NCI-H2171 (cell line): ENCODE measurements at places on chromosomes 3 and 15.

GRCh38 chr15:76168237-76168984 is 108.6 kb downstream of the TMEM266 start:
- DNase-seq, result peak; percentile 65

DNA sequence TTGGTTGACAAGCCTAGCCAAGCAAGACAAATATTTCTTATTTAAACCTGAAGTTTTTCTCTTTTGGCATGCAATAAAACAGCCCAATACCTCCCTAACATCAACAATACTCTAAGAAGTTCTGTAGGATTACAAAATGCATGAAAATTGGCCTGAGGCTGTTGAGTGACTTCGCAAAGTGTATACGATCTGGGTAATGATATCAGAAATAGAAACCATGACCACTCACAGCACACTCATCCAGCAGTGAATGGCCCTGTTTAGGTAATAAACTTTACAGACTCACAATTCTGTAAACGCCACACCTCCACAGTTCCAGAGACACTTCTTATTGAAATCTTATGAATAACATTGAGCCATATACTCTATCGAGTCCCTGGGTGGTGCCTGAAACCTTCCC is 83.0 kb upstream of the NAALADL2 start:
- DNase-seq, result no peak

- no peak for DNase-seq
These were observed 239.6 kb downstream of the GBE1 start for GRCh38 chr3:81521855-81522254.

DNA sequence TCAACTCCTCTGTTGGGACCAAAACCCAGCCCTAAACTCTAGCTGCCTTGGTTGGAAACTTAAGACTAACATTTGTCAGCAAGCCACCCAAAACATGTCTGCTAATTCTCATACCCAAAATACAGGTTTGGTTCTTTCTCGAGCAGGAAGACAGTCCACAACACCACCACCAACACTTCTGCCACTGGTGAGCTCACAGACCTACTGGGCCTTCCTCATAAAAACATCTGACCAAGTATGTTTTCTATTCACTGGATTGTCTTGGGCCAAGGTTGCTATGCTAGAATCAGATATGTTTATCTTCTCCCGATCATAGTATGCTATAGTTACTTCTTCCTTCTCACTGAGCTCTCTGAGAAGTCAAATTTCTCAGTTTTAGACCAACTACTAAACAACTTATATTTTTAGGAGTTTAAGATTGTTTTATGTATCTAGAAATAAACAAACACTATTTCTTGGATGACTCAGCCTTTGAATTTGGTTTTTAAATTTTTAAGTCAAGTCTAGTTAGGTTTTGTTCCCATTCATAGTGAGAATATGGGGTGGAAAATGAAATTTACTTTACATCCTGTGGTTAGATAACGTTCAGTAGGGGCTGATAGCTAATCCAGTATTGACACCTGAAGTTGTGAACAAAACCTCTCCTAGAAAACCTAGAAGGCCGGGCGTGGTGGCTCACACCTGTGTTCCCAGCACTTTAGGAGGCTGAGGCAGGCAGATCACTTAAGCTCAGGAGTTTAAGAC is 360.5 kb downstream of the RSL24D1 start:
- DNase-seq, result no peak

GRCh38 chr15:95162967-95163531 is 931.7 kb downstream of the MCTP2 start:
- DNase-seq, result no peak

GRCh38 chr3:126340081-126340511 is 17.1 kb downstream of the KLF15 start:
- no peak for DNase-seq

GRCh38 chr3:18011387-18011786 is 269.0 kb upstream of the TBC1D5 start:
- no peak for DNase-seq

DNA sequence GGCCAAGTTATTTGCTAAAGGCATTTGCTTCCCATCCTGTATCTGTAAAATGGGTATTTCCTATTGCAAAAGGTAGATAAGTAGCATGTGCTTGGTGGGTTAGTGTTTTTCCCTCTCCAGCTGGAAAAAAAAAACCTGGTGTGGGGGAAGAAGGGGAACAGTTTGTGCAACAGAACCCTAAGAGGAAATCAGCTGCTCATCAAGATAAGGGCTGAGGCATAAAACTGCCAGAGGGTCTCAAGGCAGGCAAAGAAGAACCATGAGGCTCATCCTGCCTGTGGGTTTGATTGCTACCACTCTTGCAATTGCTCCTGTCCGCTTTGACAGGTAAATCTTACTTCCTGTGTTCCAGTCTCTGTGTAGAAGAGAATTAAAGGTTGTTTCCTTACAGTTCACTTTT is at the start of gene CPA3:
TSS of gene CPA3 (plus strand) at position 248 of the 400 bp plus-strand sequence. CDS start at position 260, 12 bp downstream.
- no peak for DNase-seq

DNA sequence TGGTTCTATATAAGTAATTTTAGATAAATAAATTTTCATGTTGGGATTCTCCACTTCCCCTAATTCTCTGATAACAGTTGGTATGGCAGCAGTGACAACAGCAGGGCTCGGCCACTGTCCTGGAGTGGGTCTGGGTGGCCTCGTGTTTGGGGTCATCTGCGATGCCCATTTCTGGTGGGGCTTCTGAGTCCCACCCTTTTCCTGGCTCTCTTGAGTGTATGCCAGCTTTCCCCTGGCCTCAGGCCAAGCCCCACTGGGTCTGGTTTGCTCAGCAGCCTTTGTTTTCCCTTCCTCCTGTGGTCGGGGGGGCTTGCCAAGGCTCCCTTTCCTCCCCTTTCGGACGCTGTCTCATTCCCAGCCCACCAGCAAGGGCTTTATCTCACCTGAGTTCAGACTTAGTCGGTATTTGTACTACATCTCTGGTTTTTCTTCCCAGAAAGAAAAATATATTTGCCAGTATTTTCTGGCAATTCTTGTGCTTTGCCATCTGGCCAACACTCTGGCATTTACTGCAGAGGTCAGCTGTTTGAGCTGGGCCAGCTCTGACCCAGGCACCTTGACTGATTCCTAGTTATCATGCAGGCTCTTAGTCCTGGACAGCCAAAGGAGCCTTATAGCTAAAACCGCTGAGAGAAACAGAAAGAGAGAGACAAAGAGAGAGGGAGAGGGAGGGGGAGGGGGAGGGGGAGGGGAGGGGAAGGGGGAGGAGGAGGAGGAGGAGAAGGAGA is 35.2 kb downstream of the MYZAP start:
- no peak for DNase-seq

DNA sequence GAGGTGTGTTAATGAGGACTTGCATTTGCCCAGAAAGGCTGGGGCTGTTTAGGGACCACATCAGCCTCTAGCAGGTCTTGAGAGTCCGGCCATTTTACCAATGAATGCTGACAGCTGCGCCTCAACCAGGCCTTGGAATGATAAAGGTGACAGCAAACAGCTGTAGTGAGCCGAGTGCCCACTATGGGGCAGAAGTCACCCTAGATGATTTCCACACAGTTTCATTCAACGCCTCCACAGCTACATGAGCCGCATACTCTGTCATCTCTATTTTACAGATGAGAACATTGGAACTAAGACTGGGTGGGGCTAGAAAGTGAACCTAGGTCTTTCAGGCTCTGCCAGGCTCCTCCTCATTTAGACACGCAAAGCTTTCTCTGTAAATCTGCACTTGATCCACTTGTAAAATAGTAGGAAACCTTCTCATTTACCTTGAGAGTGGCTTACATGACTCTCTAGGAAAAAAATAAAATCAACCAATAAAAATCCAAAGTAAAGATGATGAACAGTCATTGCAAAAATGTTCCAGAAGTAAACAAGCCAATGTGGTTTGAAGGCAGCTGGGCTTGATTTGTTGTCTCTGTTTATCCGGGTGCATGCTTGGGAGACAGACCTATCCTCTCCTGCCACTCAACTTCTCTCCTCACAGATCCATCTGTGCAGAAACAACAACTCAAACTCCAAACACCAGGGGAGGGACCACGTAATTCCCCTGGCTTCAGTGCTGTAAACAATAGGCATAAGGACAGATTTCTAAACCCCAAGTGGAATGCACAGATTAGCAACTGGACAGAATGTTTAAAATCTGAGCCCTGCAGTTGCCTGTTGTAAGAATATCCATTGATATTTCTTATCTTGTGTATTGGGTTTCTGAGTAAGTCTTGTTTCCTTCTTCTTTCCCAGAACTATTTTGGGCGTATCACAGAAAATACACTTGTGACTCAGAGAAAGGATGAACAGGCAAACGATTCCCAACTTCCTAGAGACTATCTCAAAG is 31.5 kb upstream of the LDHAL6B start:
- DNase-seq, result peak; percentile 69

- no peak for DNase-seq
These were observed 66.9 kb downstream of the RNF13 start for GRCh38 chr3:149879872-149880271.

- no peak for DNase-seq
These were observed 31.4 kb downstream of the GPD1L start for GRCh38 chr3:32137870-32138269.

GRCh38 chr3:126982126-126982470 is 817 bp upstream of the PLXNA1 start:
- no peak for DNase-seq

- DNase-seq, result no peak
These were observed 42.0 kb downstream of the AGTR1 start for GRCh38 chr3:148739720-148740119.

- DNase-seq, result no peak
These were observed 5.6 kb upstream of the ISLR2 start for GRCh38 chr15:74124759-74125158.

- no peak for DNase-seq
These were observed 2.8 kb downstream of the ABHD2 start for GRCh38 chr15:89090791-89091626.

DNA sequence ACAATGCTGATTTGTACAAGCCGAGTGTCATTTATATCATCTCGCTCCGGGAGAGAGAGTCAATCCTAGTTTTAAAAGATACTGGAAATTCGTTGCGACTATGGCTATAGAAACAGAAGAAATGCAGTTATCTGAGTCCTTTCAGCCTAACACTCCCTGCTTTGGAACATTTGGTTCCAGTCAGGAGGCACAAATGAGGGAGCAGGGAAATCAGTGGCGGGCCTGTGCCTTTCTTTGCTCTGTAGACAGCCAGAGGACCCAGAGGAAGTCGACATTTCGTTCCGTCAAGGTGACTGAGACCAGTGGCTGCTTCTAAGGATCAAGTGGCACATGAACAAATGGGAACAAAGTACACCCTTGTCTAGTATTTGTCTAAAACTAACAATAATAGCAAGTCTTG is 745 bp upstream of the RIOX2 start:
- no peak for DNase-seq

- no peak for DNase-seq
These were observed 75.4 kb upstream of the SLC6A1 start for GRCh38 chr3:10917176-10917575.

DNA sequence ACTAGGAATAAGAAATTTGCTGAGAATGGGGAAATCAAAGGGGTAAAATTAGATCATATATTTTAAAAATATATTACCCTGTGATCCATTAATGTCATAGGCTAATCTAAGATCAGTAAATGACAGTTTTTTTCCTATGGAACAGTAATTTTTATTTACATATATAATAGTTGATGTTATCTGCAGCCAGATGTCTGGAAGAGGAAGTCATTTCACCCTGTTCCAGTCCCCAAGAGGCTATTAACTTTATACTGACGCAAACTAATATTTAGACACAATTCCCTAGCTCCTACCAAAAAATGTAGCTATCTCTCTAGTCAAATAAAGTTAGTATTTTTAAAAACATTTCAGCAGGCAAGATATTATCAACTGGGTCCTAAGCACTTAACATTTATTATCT is 558.0 kb downstream of the MECOM start:
- no peak for DNase-seq

GRCh38 chr15:51887887-51888592 is 58.6 kb downstream of the TMOD3 start:
- no peak for DNase-seq

GRCh38 chr3:55959471-55960080 is 472.5 kb upstream of the WNT5A start:
- DNase-seq, result no peak

- no peak for DNase-seq
These were observed 101.4 kb downstream of the PIK3R4 start for GRCh38 chr3:130645261-130645660.

DNA sequence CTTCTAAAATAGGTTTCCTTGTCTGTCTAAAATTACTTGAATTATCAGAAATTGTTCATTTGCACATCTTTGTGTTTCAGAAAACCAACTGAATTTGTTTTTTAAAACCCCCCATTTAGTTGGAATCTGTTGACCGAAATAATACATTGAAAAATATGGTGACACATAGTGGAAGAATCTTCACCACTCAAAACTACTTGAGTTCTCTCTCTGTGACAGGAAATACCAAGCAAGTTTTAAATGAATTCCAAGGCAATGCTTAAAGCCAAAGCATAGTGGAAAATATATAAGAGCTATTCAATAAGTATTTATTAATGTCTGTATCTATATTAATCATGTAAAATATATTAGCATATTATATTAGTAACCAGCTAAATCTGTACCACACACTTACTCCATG is 224.9 kb upstream of the COL8A1 start:
- DNase-seq, result no peak

DNA sequence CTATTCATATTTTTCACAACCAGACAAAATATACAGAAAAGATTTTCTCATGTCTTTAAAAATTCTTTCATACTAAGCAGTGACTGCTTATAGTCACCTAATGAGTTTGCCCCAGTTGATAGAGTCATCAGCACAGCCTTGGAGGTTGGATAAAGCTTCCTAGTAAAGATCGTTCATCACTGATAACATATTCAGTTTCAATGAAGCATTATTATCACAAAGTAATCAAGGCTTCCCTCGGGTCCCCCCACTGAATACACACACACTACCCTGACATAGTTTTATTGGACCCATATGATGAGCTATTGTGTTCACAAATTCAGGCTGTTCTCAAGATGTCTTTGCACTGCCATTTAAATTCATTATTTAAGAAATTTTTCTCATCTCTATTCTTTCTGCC is 297.8 kb downstream of the KCNH8 start:
- DNase-seq, result no peak

DNA sequence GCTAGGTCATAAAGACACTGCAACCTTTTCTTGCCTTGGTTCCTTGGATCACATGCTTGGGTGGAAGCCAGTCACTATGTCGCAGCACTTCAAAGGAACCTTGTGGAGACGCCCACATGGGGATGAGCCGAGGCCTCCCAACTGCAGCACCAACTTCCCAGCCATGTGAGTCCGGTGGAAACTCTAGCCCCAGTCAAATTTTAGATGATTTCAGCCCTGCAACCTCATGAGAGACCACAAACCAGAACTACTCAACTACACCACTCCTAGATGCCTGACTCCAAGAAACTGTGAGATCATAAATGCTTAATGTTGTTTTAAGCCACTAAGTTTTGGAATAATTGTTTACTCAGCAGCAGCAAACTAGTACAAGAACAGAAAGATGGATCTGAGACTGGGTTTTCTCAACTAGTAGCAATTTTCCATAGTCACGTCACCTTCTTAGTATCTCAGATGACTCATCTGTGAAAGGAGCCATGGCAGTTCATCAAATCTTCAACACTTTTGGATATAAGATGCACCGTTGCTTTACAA is 86.5 kb downstream of the MB21D2 start:
- DNase-seq, result no peak

DNA sequence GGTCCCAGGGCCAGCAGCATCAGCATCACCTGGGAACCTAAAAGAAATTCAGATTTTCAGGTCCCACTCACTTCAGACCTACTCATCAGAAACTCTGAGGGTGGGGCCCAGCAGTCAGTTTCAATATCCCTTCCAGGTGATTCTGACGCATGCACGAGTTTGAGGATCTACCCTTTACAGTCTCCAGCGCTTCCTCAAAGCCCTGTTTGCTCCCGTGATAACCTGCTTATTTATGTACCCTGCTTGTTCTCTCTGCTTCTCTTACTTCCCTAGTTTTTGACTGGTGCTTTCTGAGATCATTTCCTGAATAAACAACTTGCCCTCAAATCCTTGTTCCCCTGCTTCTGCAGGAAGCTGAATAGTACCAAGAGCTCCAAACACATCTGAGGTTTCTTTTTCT is 245.3 kb downstream of the ZNF621 start:
- DNase-seq, result no peak
